ENCODE measurements at places on chromosomes 13 and 19.

DNA sequence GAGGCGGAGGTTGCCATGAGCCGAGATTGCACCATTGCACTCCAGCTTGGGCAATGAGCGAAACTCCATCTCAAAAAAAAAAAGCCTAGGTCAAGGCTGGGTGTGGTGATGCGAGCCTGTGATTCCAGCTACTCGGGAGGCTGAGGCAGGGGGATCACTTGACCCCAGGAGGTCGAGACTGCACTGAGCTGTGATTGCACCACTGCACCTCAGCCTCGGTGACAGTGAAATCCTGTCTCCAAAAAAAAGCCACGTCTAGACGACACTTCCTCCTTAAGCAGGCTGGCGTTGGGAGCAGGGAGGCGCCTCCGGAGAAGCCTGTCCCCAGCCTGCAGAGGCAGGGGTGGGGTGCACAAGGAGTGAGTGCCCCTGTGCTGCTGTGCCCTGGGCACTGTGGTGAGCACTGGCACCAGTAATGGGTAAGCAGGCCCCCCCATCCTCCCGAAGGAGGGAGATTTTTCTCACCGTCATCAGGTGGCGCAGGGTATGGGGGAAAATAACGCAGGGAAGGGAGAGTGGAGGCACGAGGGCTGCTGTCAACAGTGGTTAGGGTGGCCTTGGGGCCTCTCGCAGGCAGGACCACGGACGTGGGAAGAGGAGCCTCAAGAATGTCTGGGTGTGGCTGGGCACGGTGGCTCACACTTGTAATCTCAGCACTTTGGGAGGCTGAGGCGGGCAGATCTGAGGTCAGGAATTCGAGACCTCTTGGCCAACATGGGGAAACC lies 706 bp downstream of the P2RY11 start:
- DNase-seq: no peak

- DNase-seq: no peak
These were observed 17.5 kb downstream of the NDUFB7 start for GRCh38 chr19:14554382-14554812.

DNA sequence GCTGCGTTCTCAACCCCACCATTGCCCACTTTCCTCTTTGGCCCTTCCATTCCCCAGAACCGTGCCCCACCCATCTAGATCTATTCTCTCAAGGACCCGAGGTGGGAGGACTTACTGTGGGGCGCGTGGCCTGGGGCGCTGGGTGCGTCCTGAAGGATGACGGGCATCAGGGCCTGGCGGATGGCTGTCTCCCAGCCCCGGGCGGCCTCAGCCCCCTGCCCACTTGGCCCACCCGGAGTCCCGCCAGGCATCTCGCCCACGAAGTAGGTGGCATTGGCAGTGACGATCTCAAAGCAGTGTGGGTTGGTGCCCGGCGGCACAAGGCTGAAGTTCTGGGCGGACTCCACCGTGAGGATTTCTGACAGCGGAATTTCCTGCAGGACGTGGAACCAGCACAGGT lies 23.2 kb downstream of the PRKD2 start:
- DNase-seq: no peak

DNA sequence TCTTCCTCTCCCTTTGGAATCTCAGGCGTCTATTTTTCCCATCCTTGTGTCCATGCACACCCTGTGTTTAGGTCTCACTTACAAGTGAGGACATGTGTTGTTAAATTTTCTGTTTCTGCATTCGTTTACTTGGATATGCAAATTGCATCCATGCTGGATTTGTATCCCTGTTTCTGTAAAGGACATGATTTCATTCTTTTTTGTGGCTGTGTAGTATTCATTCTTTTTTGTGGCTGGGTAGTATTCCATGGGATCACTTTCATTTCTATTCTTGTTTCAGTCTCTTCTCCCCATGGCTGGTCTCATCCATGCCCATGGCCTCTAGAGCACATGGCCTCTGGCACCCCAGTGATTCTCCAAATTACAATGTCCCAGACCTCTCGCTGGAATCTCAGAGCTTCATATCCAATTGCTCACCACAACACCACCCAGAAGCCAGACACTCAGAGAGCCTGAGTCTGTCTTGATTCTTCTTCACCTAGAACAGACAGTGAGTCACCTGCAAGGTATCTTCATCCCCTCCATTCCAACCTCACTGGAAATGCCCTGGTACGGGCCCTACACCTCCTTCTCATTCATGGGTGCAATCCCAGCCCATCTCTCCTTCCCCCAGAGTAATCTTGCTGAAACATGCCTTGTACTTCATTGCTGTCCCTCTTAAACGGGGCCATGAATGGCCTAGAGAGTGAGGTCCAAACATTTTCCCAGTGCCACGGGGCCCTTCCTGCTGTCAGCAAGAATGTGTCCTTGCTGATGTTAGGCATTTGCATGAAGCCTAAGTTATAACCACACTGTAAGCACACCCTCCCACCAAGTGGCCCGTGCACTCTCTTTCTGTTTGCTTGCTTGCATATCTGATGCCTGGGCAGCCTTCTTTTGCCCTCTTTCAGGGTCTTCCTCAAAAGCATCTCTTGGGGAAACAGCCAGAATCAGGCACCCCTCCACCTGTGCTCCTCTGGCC lies 476.2 kb upstream of the TSHZ3 start:
- DNase-seq: no peak

DNA sequence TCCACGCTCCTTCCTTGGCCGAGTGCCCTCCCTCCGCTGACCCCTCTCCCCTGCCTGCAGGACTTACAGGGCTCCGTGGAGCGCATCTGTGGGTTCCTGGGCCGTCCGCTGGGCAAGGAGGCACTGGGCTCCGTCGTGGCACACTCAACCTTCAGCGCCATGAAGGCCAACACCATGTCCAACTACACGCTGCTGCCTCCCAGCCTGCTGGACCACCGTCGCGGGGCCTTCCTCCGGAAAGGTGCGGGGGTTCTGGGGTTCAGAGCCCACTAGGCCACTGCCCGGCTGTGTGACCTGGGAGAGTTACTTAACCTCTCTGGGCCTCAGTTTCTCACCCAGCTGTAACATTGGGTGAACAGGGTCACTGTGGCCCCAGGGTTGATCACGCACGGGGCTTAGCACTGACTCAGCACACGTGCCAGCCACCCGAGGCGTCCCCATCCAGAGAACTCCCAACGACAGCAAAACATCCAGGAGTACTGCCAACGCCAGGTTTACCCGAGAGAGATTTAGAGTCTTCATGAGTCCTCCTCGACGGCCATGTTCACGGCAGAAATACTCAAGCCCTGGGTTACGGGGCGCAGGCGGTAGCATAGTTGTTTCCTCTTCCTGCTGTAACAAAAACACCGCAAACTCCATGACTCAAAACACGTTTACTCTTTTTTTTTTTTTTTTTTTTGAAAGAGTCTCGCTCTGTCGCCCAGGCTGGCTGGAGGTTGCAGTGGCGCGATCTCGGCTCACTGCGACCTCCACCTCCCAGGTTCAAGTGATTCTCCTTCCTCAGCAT lies 9.7 kb upstream of the SPACA4 start:
- no peak for DNase-seq

DNA sequence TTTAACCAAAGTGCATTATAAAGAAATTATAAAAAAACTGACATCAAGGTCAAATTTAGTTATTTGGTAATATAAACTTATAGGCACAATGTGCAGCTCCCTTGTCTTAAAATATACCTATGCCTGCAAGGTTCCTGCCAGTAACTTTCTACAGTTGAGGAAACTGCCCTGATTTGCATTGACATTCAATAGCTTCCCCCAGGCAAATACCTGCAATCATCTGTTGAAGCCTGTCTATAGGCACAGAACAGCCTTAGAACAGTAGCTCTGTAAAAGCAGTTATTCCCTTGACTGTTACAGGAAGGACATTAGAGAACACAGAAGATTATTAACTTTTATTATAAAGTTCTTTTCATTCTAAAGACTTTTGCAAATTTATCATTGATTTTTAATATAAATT lies 1239.5 kb downstream of the PCDH9 start:
- no peak for DNase-seq

DNA sequence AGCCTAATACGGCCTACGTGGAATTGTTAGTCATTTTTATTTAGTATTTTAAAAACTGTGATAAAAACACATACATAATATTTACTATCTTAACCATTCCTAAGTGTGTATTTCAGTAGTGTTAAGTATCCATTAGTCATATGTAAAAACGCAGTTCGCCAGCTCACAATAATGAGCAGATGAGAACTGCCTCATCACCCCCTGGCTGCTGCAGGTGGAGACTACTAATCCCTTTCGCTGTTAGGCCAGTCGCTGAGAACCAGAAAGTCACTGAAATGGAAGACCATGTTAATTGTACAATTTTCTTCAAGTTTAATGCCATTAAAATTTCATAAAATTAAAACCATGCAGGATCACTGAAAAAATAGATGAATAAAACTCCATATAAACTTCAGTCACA lies 1.6 kb downstream of the ESD start:
- DNase-seq: no peak

- DNase-seq: no peak
These were observed 210.0 kb downstream of the B3GLCT start for GRCh38 chr13:31409678-31410356.

DNA sequence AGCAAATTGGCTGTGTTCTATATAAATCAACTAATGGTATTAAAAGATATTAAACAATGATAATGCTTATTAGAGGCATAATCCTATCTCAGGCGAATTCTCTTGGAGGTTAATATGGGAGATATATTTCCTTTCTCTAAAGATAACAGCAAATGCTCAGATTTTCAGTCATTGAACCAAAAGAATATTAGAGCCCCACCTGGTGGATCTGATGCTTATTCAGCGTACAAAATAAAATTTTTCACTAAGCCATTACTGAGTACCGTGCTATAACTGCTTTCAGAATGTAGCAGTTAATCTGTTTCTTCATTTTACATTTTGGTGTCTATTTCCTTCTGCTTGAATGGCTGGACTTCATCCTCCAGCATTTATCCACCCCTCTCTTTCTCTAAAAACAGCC lies 143.3 kb upstream of the IPO5 start:
- no peak for DNase-seq

- DNase-seq: no peak
These were observed 12.2 kb downstream of the CBARP start for GRCh38 chr19:1225440-1226226.

GRCh38 chr19:45253396-45254027 lies 2.4 kb downstream of the MARK4 start:
- no peak for DNase-seq

DNA sequence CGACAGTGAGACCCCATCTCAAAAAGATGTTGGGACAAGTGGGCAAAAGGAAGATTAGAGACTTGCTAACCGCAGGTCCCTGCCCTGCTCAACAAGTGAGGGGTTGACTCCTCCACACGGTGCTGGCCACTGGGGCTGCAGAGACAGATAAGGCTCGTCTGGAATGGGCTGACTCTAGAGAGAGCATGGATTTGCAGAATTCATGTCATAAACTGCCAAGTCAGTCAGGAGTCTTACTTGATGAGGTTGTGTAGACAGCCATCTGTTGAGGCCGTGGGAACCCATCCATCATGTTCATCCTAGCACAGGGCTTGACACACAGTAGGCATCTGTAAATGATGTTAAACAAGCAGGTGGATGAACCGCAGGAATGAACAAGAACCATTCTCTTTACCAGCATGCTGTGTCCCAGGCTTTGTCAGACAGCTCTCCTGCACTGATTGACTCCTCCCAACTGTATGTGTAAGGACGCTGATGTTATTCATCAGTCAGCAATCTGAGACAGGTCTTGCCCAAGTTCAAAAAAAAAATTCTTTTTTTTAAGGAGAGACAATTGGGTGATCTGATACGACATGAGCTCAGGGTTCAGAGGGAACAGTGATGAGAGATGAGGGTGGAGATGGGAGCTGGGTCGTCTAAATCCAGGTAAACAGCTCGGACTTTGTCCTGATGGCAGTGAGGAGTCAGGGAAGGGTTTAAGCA lies 8.8 kb downstream of the PAF1 start:
- no peak for DNase-seq

DNA sequence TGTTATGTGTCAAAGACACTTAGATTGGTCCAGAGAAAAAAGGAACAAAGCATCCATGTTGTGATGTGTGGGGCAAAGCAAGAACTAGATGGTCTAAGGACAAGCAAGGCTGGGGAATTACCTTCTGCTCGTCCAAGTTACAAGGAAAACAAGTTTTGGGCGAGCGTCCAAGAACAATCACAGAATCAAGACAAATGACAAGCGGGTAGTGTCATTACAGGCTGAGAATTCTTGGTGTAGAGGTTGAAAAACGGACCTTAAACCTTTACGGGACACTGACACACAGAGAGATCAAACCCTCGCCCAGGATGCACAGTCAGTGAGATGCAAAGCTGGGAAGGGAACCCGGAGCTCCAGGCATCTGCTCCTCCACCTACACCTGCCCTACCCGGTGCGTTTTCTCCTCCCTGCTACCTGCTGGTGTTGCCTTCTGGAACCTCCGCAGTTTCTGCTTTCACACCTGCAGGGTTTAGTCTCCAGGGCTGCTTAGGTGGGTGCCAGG lies 515 bp upstream of the ZNF324B start:
- DNase-seq: no peak

DNA sequence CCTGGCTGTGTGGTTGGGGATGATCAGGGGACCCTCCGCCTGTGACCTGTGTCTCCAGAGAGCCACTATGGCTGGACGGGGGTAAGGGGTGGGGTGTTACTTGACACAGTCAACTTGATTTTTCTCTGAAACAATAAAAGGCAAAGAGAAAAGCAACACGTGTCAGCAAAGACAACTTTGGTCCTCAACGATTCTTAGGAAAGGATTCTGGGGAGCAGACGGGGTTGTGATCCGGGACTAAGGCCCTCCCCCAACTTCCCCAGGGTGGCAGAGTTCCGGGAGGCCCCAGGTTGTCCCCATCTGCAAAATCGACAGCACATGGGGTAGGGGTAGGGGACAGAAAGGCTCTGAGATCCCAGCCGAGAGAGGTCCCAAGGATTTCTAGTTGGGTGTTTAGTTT lies 46.2 kb downstream of the COLGALT1 start:
- no peak for DNase-seq

DNA sequence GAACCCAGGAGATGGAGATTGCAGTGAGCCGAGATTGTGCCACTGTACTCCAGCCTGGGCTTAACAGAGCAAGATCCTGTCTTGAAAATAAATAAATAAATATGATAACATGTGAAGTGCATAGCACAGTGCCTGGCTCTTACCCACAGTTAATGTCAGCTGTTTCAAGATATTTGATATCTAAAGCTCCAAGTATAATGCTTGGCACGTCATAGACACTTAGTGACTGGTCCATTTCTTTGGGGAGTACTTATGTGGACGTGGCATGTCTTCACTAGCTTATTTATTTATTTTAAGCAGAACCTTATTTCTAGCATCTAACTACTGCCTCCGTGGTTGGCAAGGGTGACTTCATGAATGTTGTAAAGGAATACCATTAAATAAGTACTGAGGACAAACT lies 18.8 kb downstream of the GARRE1 start:
- no peak for DNase-seq

Data from sigmoid colon (tissue), 7 donors.